ENCODE measurements at places on chromosomes 1 and 21. TPM values are rescaled to one million over a fixed set of nuclear protein-coding genes. Genes with fewer than 3 reads are reported as not detected.

The FAAP20 gene
- total RNA-seq: 43.3 TPM

The AMIGO1 gene
- 7.9 TPM for total RNA-seq

The CDC20 gene
- 1.4 TPM for total RNA-seq

The PLEKHN1 gene
- 1.2 TPM for total RNA-seq

The SPRR2G gene
- total RNA-seq: 11.3 TPM

The PPFIA4 gene
- 23.1 TPM for total RNA-seq

The NEGR1 gene
- total RNA-seq: 49.1 TPM

The SELE gene
- 3.6 TPM for total RNA-seq
